DMS79 (cell line): ENCODE measurements at places on chromosomes 1 and 21.

DNA sequence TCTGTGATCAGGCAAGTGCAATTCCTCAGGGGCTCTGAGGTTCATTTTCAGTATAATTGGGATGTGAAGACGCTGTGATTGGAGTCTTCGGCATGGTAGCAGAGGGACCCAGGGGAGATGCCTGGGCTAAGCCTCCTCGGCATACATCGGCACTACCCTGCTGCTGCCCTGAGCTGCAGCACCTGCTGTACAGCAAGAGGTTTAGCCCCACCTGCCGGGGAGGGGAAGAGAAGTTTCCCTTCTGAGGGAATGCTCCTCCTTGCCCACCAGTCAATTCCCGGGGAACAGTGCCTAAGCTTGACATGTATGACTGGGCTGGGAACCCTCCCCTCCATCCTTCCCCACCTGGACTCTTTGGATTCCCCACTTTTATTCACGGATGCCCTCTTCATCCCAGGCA, 24.9 kb downstream of the CNIH3 start:
- no peak for DNase-seq

GRCh38 chr21:14913638-14914037, 151.2 kb downstream of the NRIP1 start:
- no peak for DNase-seq

GRCh38 chr1:117466761-117467160, 99.5 kb downstream of the MAN1A2 start:
- no peak for DNase-seq

- peak; percentile 75 for DNase-seq
Measured at GRCh38 chr1:40857737-40858136, 4.4 kb downstream of the CITED4 start.
